Activated CD4-positive, alpha-beta T cell treated with anti-CD3 and anti-CD28 coated beads, Interleukin-2, amount 10 ng/mL, durations not matched to agents 7 days and 5 days (primary cell): ENCODE measurements at places on chromosomes 6 and 20. TPM values are rescaled to one million over a fixed set of nuclear protein-coding genes. Genes with fewer than 3 reads are reported as not detected.

GRCh38 chr20:18589941-18590674 is 2.3 kb downstream of the DTD1 start:
- H3K4me3 ChIP-seq: no peak overlapping the region
- H3K36me3 ChIP-seq: peaks cover 2% of the 10 kb centered on the region
- H3K4me1 ChIP-seq: peaks cover 26% of the 10 kb centered on the region

DNA sequence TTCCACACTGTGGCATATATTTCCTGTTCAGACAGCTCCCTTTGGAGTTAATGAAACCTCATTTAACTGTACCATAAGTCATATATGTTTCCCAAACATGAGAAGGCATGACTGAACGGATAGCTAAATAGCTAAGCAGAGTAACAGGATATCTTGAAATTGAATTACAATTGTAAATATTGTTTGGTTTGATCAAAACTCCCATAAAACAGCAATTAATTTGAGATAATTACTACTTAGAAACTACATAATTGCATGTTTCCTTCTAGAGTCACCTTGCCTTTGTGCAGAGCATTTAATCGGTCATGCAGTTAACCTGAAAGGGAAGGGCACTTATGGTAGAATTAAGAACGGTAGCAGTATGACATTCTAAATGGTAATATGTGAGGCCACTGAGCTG is 179.0 kb upstream of the MAP3K7 start:
- no peak for DNase-seq
- H3K27ac ChIP-seq: no peak overlapping the region
- no peaks in the 10 kb centered on the region for H3K36me3 ChIP-seq
- H3K4me3 ChIP-seq: no peak overlapping the region
- peaks cover 5% of the 10 kb centered on the region for H3K27me3 ChIP-seq

DNA sequence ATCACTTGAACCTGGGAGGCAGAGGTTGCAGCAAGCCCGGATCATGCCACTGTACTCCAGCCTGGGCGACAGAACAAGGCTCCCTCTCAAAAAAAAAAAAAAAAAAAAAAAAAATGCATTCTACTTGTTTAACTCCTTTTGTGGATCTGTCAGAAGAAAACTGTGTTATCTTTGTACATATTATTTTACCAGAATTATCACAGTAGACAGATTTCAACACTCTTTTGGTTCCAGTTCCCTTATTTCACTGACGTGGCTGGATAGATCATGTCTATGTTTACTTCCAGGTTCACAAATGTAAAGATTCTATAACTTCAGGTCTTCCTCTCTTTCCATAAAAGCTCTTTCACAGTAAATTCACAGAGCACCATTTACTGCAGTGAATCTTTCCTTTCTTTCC is 18.4 kb downstream of the NUDT3 start:
- H3K36me3 ChIP-seq: peaks cover 2% of the 10 kb centered on the region
- H3K4me3 ChIP-seq: no peak overlapping the region
- H3K27me3 ChIP-seq: no peaks in the 10 kb centered on the region
- no peak overlapping the region for H3K27ac ChIP-seq
- no peak for DNase-seq

DNA sequence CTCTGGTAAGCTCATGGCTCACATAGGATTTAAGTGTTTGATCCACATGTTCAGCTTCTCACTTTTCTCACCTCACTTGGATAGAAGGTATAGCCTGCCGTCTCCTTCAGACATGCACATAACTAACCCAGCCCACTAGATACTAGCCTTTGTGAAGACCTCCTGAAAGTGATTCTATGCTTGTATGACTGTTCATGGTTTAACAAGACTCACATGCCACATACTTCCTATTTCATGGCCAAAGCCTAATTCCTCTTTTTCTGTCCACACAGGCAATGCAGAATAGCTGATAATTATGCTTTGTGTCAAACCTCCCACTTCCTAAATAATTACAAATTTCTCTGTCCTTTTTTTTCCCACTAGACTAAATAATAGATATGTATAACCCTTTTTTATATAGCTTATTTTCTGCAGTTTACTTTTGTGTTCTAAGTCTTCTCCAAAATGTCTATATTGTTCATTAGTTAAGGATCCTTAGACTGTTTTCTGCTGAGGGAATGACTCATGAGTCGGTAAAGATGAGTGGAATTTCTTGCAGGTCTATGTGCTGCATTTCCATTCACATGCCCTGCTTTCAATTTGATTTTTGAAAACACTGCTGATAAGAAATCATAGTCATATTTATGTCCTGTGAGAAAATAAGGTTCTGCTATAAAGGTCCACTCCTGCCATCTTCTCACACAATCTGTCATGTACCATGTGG is 43.0 kb downstream of the HDDC2 start:
- no peaks in the 10 kb centered on the region for H3K36me3 ChIP-seq
- no peaks in the 10 kb centered on the region for H3K27me3 ChIP-seq
- H3K4me3 ChIP-seq: no peak overlapping the region
- DNase-seq: no peak

- H3K4me1 ChIP-seq: no peaks in the 10 kb centered on the region
- no peaks in the 10 kb centered on the region for H3K36me3 ChIP-seq
- no peaks in the 10 kb centered on the region for H3K27me3 ChIP-seq
- no peak for DNase-seq
These were observed 294.2 kb downstream of the FOXC1 start for GRCh38 chr6:1903780-1904465.

GRCh38 chr20:58086763-58087561 is 141.5 kb downstream of the ANKRD60 start:
- H3K27me3 ChIP-seq: peaks cover 8% of the 10 kb centered on the region
- no peak overlapping the region for H3K27ac ChIP-seq
- H3K4me1 ChIP-seq: no peaks in the 10 kb centered on the region

GRCh38 chr20:34984756-34985261 is 29.1 kb downstream of the MYH7B start:
- no peak overlapping the region for H3K27ac ChIP-seq
- H3K4me1 ChIP-seq: no peaks in the 10 kb centered on the region

DNA sequence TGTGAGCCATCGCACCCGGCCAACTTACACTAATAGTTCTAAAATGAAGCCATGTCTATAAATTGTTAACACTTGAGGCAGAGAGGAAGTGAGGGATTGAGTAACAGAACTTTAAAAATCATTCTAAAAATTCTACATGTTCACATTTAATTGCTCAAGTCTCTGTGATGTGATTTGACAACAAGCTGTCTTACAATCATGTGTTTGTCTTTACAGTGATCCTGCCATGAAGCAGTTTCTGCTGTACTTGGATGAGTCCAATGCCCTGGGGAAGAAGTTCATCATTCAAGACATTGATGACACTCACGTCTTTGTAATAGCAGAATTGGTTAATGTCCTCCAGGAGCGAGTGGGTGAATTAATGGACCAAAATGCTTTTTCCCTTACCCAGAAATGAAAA is 23.6 kb downstream of the GTF2H5 start:
- peaks cover 30% of the 10 kb centered on the region for H3K36me3 ChIP-seq
- no peak overlapping the region for H3K4me3 ChIP-seq
- no peaks in the 10 kb centered on the region for H3K4me1 ChIP-seq
- no peaks in the 10 kb centered on the region for H3K27me3 ChIP-seq
- H3K27ac ChIP-seq: no peak overlapping the region
- no peak for DNase-seq

DNA sequence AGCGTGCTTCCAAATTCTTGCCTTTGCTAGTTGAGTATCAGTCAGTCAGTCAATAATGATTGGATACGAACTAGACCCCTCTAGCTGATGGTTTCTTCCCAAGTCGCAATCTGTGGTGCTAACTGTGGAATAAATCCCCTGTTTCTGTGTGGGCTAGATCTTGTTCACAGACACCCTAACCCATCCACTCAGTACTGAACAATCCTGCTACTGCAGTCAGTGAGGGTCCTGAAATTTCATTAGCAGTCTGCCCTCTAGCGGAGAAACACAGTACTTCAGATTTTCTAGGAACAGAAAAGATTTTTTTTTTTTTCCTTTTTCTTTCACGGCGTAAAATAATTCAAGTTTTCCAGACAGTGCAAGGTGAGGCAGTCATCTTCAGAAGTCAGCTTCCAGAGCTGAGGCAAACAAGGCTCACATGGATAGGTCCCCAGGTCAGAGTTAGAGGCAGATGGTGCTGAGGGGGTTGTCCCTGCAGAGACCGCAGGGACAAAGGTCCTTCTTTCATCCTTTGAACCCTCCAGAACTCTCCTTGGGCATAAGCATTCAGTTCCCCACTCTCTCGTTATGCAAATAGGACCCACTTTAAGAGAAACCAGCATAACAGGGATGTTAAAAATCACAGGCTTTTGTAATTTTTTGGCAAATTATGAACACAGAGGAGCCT is 119.6 kb downstream of the SCML4 start:
- peak; percentile 46 for DNase-seq
- H3K27me3 ChIP-seq: no peaks in the 10 kb centered on the region
- peaks cover 25% of the 10 kb centered on the region for H3K4me1 ChIP-seq
- no peak overlapping the region for H3K4me3 ChIP-seq

- H3K4me1 ChIP-seq: peaks cover 36% of the 10 kb centered on the region
- H3K4me3 ChIP-seq: no peak overlapping the region
- no peak for DNase-seq
- H3K27me3 ChIP-seq: no peaks in the 10 kb centered on the region
- H3K36me3 ChIP-seq: peaks cover 4% of the 10 kb centered on the region
These were observed 19.9 kb upstream of the EXOC2 start for GRCh38 chr6:712805-713204.

- H3K4me3 ChIP-seq: no peak overlapping the region
- H3K36me3 ChIP-seq: no peaks in the 10 kb centered on the region
- no peak overlapping the region for H3K27ac ChIP-seq
- no peak for DNase-seq
- peaks cover 6% of the 10 kb centered on the region for H3K4me1 ChIP-seq
These were observed 230.7 kb upstream of the MARCKS start for GRCh38 chr6:113626475-113626874.

DNA sequence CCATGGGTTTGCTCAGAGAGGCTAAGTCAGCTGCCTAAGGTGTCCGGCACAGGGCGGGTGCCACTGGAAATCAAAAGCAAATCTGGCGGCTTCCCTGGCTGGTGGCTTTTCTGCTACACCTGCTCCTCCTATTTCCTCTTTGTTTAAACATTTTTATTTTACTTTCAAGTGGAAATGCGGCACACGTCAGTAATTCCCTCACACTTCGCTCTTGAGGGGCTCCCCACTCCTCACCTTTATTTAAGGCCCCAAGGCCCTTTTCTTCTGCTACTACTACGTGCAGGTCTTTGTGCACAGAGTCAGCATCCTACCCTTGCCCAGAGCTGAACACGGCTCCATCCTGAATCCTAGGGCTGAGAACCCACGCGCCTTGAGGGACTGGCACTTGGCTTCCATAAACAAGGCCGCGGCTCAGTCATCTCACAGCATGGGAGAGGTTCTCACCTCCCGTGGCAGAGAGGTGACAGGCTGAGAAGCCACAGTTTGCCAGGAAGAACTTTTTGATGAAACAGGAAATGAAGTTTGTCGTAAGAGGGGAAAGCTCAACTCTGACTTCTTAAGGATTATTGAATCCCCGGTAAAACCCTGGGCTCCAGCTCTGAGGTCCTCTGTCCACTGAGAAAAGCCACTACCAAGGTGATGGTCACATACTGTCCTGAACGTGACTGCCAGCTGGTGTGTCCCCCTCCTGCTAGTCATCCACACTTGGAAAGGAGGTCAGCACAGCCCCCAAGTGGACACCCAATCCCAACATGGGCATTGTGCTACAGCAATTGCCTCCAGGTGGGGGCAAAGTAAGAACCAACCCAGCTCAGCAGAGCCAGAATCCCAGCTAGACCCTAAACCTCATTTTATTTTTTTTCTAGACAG is 48.0 kb downstream of the NFATC2 start:
- peak; percentile 45 for DNase-seq
- H3K36me3 ChIP-seq: peaks cover 90% of the 10 kb centered on the region
- peak overlapping the region; percentile 56 for H3K4me3 ChIP-seq
- H3K4me1 ChIP-seq: peaks cover 98% of the 10 kb centered on the region
- H3K27me3 ChIP-seq: no peaks in the 10 kb centered on the region
- H3K27ac ChIP-seq: peak overlapping the region; percentile 93

DNA sequence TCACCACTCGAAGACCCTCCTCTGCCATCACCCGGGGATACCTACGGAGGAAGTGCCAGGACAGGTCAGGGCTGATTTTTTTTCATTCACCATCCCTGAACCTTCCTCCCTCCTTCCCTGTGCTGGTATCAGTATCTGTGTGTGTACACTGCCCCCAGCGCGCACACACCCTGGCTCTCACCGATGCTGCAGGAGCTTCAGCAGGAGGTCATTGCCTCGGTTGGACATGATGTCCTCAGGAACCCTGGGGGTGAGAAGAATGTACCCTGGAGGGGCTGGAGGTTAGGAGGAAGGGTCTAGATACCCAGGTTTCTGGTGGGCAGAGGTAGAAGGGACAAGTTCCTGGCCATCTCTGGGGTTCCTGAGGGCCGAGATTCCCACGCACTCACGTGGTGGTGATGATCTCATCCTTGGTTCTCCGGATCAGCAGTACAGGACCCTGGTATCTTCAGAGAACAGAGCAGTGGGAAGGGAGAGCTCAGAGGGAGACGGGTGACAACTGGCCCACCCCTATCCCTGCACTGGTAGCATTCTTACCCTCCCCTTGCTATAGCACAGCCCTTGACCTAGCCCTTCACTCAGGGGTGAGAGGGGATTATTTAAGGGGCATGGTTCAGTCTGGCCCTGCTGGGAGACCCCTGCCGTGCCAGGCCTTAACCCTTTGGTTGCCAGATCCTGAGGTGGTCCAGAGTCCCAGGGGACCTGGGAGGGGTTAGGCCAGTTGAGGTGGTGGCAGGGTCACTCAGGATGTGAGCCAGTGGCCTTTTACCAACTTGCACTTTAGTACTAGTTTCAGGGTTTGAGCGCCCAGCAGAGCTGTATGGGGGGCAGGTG is 7.2 kb upstream of the LY6G5C start:
- no peak for DNase-seq
- no peaks in the 10 kb centered on the region for H3K27me3 ChIP-seq

DNA sequence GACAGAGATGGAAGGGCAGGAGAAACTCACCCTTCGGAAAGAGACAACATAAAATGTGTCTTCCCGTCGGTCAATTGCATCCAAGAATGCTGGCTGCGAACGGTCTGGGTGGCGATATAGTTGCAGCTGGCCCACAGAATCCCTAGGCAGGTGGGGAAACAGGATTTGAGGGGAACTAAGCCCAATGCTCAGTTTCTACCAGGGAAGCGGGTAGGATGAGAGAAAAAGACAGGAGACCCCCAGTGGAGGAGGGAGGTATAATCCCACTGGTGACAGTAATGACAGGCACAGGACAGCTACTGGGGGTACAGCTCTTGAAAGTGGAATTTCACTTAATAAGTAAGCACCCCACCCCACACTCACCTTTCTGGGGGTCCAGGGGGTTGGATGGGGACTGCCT is 7.5 kb upstream of the TNXB start:
- peaks cover 10% of the 10 kb centered on the region for H3K4me1 ChIP-seq
- H3K27me3 ChIP-seq: no peaks in the 10 kb centered on the region
- no peak overlapping the region for H3K27ac ChIP-seq
- H3K36me3 ChIP-seq: peaks cover 38% of the 10 kb centered on the region
- DNase-seq: peak; percentile 26

Gene CENPB
- 85.6 TPM for total RNA-seq

Gene PBOV1
- total RNA-seq: not detected

Gene SYCP2
- 9.1 TPM for total RNA-seq

Gene MDFI
- total RNA-seq: not detected

Gene GABRR1
- not detected for total RNA-seq

Gene HLA-DPA1
- 29.6 TPM for total RNA-seq

Gene PLA2G7
- not detected for total RNA-seq

Gene RHAG
- not detected for total RNA-seq

Gene HLA-F
- 372 TPM for total RNA-seq

Gene DEF6
- 219 TPM for total RNA-seq

Gene C20orf144
- total RNA-seq: 0.25 TPM

Gene PTGIS
- 0.40 TPM for total RNA-seq

Gene CRISP3
- not detected for total RNA-seq

Gene ULBP1
- total RNA-seq: 0.55 TPM

Gene TCP11
- total RNA-seq: not detected

Gene ELOVL2
- total RNA-seq: not detected
